Pancreas (tissue), 10 donors: ENCODE measurements at places on chromosomes 3 and 15. TPM values are rescaled to one million over a fixed set of nuclear protein-coding genes. Genes with fewer than 3 reads are reported as not detected.

GRCh38 chr3:140078343-140078742 lies 143.4 kb downstream of the CLSTN2 start:
- no peaks in the 10 kb centered on the region for H3K4me1 ChIP-seq
- no peak overlapping the region for H3K4me3 ChIP-seq
- no peaks in the 10 kb centered on the region for H3K27me3 ChIP-seq
- H3K36me3 ChIP-seq = no peaks in the 10 kb centered on the region
- H3K27ac ChIP-seq = no peak overlapping the region

- DNase-seq = no peak
- H3K4me3 ChIP-seq = no peak overlapping the region
- H3K4me1 ChIP-seq = peaks cover 11% of the 10 kb centered on the region
- no peaks in the 10 kb centered on the region for H3K27me3 ChIP-seq
Observed at GRCh38 chr3:186588632-186589031, 18.1 kb downstream of the DNAJB11 start.

GRCh38 chr15:36432161-36432560 lies 147.3 kb upstream of the CDIN1 start:
- H3K27me3 ChIP-seq = no peaks in the 10 kb centered on the region
- no peak for DNase-seq
- H3K4me1 ChIP-seq = no peaks in the 10 kb centered on the region
- H3K27ac ChIP-seq = no peak overlapping the region
- no peaks in the 10 kb centered on the region for H3K36me3 ChIP-seq

The SMCO1 gene
- not detected for total RNA-seq

The VILL gene
- total RNA-seq = 2.5 TPM

The PIGX gene
- 12.2 TPM for total RNA-seq
